ENCODE measurements at places on chromosomes 7 and 10.
A peak's percentile ranks its signal among the peaks of the same experiment; 100 is the strongest.

DNA sequence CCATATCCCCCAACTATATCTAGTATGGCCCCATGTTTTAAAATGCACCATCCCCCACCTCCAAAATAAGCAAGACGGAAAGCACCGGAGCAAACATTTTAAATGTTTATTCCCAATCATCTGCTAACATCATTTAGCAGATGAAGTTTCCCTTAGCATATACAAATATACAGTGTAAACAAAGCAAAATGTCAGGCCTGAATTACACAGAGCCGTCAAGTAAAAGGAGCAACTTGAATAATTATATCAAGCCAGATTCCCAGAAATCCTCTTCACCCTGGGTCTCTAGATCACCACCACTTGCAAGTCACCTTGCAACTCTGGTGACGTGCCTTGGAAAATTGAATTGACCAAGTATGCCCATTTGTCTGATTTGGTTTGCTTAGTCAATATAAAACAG, 91.6 kb upstream of the COL1A2 start:
- no peak for DNase-seq

GRCh38 chr7:128963327-128963757, 25.6 kb downstream of the IRF5 start:
- no peak for DNase-seq

GRCh38 chr7:151744656-151745638, 132.0 kb downstream of the PRKAG2 start:
- peak; percentile 50 for DNase-seq

DNA sequence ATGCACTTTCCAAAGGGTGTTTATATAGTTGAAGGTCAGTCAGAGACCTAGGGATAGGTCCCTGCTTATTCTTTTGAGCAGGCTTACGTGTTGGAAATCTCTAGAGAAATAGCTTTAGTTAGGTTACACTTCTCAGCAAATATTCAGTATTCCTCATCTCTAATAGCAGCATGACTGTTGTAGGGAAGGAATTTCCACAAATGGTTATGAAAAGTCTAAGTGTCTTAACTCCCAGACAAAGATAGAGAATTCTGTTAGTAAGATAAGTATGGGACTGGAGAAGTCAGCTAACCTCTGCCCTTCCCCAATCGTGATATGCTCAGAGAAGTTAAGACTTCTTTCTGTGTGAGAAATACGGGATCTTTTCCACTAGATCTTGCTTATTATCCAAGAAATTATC, 16.5 kb downstream of the SGPL1 start:
- DNase-seq = peak; percentile 29

DNA sequence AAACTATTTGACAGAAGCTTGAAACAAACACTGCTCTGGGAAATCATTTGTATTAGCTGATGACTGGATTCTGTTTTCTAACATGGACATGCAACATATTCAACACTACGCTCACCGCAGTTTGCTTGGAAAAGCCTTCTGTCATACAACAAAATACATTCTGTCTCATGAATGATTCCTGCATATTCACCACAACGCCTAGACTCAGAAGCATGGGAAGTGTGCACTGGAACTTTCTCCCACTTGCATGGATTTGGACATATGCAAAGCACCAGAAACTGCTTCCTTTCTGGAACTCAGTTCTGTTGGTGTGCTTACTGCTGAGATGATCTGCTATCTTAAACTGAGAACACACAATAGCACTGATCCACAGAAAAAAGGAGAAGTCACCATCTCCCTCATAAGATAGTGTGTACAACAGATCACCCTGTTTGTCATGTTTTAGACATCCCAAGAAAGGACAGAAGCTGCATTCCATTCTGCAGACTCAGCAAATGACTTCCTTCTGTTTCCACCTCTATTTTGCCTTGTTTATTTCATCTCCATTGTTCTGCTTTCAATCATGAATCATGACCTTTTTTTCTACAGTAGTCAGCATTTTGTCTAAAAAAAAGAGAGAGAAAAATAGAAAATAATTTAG, 115.8 kb downstream of the HTR7 start:
- peak; percentile 81 for DNase-seq

DNA sequence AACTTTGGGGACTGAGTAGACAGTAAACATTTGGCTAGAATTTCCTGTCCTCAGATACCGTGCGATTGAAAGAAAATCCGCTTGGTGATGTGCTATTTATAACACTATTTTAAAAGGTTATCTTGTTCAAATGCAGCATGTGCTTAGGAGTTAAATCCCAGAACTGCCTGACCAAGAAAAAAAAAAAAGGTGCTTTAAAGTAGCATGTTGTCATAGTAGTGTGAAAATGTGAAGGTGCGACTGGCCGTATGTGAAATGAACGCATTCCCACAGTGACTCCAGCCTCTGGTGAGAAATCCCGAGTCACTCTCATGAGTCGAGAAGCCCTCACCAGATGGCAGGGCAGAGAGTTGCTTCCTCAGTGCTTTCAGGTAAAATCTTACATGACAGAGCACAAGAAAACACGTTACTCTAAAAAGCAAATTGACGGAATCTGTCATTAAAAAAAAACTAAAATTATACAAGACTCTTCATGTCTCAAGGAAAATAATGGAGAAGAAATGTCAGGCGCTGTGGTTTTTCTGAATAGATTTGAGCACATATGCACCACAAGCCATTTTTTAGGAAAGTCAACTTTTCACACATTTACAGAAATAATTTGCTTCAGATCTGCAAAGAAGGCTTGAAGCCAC, 18.4 kb upstream of the KLF6 start:
- peak; percentile 54 for DNase-seq

DNA sequence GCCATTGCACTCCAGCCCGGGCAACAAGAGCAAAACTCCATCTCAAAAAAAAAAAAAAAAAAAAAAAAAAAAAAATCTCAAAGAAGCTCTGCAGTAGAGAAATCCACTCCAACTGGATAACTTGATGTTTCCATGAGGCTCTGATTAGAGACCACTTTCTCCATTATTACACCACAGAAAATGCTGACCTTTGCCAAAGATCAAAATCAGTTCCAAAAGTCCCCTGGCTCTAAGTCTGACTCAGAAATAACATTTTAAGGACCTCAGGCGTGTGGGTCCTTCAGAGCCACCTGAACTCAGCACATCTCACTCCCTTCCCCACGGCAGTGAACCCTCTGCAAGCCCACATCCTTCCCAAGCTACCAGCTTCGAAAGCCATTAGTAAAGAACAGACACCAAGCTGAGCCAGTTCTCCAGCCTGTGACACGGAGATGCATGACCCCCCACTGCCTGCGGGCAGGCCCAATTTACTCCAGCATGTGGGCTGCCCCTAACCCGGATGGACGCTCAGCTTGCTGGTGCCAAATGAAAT, 13.8 kb upstream of the TMEM120A start:
- DNase-seq = no peak

DNA sequence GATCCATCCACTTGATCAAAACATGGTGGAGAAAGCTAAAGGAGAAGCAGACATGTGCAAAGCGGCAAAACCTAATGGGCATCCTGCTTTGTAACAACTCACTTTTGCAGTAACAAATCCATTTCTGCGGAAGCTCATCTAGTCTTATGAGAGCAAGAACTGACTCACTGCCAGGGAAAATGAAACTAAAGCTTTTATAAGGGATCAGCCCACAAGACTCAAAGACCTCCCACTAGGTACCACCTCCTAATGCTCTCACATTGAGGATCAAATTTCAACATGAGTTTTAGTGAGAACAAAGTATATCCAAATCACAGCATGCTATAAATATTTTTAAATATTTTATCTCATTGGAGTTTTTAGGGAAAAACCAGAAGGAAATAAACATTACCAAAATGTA, 120.1 kb upstream of the GNAI1 start:
- peak; percentile 61 for DNase-seq

DNA sequence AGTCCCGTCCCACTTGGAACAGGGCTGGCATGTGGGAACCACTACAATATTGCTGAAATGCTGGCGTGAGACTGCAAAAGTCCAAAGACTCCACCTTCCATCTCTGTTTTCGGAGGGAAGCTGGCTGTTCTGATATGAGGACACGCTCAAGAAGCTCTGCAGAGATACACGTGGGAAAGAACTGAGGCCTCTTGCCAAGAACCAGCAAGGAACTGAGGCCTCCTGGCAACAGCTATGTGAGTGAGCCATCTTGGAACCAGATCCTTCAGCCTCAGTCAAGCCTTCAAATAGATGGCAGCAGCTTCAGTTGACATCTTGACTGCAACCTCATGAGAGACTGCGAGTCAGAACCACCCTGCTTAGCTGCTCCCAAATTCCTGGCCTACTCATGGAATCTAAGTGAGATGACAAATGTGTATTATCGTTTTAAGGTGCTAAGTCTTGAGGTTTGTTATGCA, 30.8 kb downstream of the SGMS1 start:
- DNase-seq = peak; percentile 32

DNA sequence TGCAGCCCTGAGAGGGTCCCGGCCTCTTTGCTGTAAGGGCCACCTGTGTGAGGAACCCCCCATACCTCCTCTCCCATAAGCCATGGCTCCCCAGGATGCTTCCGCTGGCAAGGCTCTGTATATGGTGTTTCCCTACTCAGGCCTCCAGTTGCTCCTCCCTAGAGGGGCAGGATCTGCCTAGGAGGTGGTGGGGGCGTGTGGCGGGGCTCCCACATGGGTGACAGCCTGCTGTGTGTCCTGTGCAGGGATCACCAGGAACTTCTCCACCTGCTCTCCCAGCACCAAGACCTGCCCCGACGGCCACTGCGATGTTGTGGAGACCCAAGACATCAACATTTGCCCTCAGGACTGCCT, 25.7 kb upstream of the CSGALNACT2 start:
- no peak for DNase-seq
